Natural killer cell (primary cell): ENCODE measurements at places on chromosomes 13 and 19.

DNA sequence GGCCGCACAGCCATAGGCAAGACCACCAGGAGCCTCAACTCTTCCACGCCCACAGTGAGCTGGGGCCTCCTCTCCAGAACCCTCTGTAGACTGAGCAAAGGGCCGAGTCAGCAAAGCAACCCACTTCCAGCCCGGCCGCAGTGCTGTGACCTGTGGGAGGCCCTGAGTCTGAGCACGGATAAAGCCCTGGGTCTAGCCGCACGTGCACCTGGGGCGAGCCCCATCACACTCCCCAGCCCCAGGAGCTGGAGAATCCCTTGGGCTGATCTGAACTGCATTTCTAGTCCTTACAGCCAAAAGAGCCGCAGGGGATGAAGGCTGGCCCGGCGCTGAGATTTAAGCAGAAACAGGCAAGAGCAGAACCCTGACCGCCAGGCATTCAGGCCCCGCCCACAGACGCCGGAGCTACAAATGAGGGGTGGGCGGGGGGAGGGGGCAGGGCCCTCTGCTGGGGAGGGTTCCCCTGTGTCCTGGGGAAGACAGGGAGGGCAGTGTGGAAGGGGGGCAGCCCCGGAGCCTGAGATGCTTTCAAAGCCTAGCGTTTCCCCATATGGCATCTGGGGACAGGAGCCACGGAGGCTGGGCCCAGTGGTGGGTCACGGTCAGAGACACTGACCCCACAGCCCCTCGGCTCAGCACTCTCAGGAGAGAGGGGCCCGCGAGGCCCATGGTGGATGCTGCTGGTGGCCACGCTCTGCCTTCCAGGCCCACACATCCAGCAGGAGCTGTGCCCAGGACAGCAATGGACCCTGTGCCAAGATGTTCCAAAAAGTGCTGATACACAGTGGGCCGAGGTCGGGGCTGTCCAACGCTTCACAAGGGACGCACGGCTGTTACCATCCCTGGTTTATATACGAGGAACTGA lies 4.9 kb downstream of the TMEM259 start:
- H3K4me3 ChIP-seq, result no peak overlapping the region
- peaks cover 32% of the 10 kb centered on the region for H3K36me3 ChIP-seq
- DNase-seq, result no peak
- H3K27me3 ChIP-seq, result no peaks in the 10 kb centered on the region
- peaks cover 54% of the 10 kb centered on the region for H3K4me1 ChIP-seq
- no peak overlapping the region for H3K27ac ChIP-seq

GRCh38 chr19:14118165-14119051 lies 846 bp upstream of the PRKACA start:
- peaks cover 45% of the 10 kb centered on the region for H3K4me1 ChIP-seq
- H3K4me3 ChIP-seq, result peak overlapping the region; percentile 60
- H3K27ac ChIP-seq, result peak overlapping the region; percentile 99

- no peak overlapping the region for H3K4me3 ChIP-seq
- H3K27ac ChIP-seq, result no peak overlapping the region
- H3K36me3 ChIP-seq, result no peaks in the 10 kb centered on the region
- H3K4me1 ChIP-seq, result no peaks in the 10 kb centered on the region
- DNase-seq, result no peak
Observed at GRCh38 chr19:51292971-51293370, 18.5 kb upstream of the IGLON5 start.

GRCh38 chr13:111945086-111945485 lies 121.9 kb upstream of the SOX1 start:
- no peaks in the 10 kb centered on the region for H3K27me3 ChIP-seq
- no peaks in the 10 kb centered on the region for H3K36me3 ChIP-seq
- no peaks in the 10 kb centered on the region for H3K4me1 ChIP-seq
- H3K27ac ChIP-seq, result no peak overlapping the region
- no peak overlapping the region for H3K4me3 ChIP-seq
